Lung (tissue), 17 donors: ENCODE measurements at places on chromosomes 12 and 14.
A peak's percentile ranks its signal among the peaks of the same experiment; 100 is the strongest.

DNA sequence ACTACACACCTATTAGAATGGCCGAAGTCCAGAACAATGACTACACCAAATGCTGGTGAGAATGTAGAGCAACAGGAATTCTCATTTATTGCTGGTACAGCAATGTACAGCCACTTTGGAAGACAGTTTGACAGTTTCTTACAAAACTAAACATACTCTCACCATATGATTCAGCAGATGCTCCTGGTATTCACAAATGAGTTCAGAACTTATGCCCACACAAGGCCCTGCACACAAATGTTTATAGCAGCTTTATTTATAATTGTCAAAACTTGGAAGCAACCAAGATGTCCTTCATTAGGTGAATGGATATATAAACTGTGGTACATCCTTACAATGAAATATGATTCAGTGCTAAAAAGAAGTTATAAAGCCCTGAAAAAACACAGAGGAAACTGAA lies 38.3 kb downstream of the PTHLH start:
- no peak for DNase-seq

DNA sequence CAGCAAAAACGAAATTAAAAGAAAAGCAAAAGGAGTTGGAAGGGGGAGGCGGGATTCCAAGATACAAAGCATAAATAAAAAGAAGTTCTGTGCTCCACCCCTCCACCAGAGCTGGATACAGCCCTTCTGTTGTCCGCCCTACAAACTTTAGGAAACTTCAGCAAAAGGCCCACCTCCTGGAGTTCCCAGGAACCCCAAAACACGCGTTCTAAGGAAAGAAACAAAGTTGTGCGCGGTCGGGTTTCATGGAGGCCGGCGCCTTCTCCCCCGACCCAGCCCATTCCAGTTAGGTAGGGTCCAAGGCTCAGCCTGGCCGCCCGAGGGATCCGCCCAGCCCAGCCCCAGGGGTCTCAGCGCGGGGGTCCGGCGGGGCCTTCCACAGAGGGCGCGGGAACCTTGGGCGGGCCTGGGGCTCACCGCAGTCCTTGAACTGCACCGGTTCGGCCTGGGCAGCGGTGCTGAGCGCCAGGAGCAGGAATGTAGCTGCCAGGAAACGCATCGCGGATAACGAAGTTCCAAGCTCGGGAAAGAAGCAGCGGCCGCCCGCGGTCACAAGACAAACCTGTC lies at the start of gene NPC2:
TSS of gene NPC2 (minus strand) at position 530 of the 567 bp plus-strand sequence. CDS start at position 499, 31 bp downstream.
- no peak for DNase-seq

DNA sequence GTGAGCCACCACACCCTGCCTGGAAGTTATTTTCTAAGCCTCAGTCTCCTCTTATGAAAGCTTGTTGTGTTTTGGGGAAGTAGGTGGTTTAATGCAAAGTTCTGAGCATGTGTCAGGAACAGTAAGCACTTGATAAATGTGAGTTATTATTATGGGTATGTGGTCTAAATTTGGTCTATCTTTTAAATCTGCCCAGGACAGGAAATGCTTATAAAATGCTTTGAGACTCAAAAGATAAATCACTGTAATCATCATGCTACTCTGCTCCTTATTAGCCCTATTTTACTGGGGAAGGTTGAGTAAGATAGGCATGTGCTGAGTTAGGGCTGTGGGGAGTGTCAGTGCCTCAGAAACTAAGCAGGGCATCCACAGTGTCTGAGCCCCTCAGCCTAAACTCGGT lies 13.1 kb upstream of the SRSF5 start:
- DNase-seq = no peak

DNA sequence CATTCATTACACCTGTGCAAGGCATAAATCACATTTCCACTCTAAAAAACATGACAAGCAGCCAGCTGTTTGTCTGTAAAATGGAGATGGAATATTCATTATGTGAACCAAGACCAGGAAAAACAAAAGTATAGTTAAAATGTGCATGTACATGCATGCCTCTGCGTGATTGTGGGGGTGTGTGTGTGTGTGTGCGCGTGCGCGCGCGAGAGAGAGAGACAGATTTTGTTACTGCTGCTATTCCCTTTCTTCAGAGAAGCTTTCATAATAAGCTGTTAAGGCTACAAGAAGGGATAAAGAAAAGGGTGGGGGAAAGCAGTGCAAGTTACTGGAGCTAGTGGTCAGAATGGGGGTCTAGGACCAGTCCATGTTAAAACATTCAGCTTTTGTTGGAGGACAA lies 430.3 kb downstream of the NAV3 start:
- DNase-seq = no peak

GRCh38 chr14:53894456-53894855 lies 62.2 kb downstream of the BMP4 start:
- DNase-seq = no peak

- no peak for DNase-seq
Observed at GRCh38 chr12:95522692-95523091, 28.6 kb downstream of the USP44 start.

DNA sequence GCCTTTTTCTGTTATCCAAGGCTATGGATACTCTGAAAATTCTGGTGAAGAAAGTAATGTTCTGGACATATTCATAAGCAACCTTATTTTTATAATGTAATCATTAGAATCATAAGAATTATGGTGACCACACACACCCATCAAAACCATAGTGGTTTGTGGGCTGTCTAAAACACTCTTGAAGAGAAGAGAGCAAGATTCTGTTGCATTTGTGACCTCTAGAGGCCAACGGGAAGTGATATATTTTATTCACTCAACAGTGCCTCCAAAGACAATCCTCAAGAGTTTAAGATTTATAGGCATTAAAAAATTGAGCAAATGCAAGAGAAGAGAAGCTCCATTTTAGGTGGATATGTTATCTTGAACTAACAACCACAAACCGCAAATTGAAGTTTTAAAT lies 68.5 kb upstream of the LGR5 start:
- no peak for DNase-seq

DNA sequence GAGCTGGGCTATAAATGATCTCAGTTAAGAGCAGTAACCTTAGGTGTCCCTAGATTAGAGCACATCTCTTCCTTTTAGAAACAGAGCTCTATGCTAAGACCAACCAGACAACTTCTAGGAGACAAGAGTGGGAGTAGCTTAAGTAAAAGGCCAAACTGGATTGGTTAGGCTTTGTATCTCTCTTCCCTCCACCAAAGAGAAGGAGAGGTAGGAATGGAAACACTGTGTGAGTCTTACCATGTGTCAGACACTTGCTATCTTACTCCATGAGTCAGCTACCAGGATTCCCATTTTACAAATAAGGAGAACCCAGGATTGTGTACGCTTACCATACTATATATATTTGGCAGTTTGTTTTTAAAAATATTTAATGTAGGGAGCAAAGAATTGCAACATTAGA lies 122.9 kb downstream of the PAX9 start:
- no peak for DNase-seq

DNA sequence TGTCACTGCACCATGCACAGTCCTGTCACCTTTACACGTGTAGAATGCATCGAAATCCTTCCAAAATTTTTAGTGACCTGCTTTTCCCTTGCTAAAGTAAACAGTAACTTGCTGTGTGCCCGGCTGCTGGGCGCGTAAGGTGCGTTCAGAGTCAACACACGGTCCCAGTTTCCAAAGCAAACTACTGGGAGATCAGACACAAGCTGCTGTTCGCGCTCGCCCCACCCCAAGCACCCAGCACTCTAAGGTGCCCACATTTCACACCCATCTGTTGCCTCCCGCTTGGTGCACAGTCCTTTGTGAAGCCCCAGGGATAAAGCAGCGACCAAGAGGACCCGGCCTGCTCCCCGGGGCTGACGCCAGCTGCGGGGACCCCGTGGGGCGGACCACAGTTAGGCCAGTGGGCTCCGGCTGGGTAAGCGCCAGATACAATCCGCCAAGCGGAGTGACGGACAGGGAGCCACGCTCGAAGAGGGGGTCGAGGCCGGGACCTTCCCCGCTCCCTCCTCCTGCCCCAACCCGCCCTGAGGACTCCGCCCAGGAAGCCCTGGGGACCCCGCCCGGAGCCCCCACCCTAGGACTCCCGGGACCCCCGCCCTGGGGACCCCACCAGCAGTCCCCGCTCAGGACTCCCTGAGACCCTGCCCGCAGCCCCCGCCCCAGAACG lies 633 bp downstream of the STX2 start:
- peak; percentile 25 for DNase-seq

- DNase-seq = no peak
Observed at GRCh38 chr12:51788876-51789275, 59.6 kb downstream of the FIGNL2 start.

DNA sequence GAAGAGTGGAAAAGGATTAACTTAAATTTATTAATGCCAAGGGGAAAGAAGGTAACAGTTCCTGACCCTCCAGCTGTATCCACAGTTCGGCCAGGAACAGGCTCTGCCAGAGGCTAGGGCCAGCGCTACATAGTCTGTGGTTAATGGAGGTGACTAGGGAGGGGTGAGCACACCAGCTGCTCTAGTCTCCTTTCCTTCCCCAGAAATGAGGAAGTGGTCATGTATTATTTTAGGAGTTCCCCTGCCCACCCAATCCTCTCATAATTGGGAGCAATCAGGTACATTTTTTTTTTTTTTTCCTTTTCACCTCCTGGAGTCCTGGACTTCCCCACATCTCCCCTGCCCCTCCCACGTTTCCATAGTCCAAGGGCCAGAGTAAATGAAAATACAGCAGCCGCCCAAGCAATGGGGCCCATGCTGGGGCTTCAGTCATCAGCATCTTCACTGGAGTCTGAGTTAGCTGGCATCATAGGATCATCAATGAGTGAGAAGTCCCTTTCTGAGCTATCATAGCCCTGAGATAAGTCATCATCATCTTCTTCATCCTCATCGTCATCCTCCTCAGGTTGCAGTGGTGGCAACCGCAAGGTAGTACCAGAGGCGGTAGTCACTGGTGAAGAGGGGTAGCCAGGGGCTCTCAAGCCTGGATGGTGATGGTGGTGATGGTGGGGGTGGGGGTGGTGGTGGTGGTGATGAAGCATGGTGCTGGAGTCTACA lies 1.5 kb upstream of the SUPT16H start:
- no peak for DNase-seq

GRCh38 chr12:114293571-114294302 lies 112.2 kb downstream of the TBX5 start:
- no peak for DNase-seq

- no peak for DNase-seq
Observed at GRCh38 chr12:96431067-96431466, 30.8 kb upstream of the CDK17 start.

- DNase-seq = peak; percentile 60
Observed at GRCh38 chr12:105738051-105738450, 400.7 kb downstream of the NUAK1 start.

- no peak for DNase-seq
Observed at GRCh38 chr14:79270361-79270760, 940.9 kb downstream of the DIO2 start.

DNA sequence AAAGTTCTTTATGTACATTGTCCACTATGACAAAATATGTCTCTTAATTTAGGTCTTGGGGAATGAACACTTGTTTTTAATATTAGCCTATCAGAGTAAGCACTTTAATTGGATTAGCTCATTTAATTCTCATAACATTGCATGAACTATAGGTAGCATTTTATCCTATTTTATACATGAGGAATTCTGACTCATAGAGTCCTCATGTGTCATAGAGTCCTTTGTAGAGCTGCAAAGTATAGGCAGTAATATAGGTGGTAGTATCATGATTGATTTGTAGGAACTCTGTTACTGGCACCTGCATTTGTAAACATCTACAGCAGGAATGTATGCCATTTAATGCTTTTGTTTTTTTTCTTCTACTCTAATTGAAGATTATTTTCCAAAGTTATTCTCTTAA lies 96.0 kb downstream of the GPHN start:
- no peak for DNase-seq

- DNase-seq = peak; percentile 29
Observed at GRCh38 chr12:54587315-54587873, 1.1 kb downstream of the PPP1R1A start.
